Temporal lobe (tissue), 4 donors: ENCODE measurements at places on chromosomes 6 and 20. TPM values are rescaled to one million over a fixed set of nuclear protein-coding genes. Genes with fewer than 3 reads are reported as not detected.

APCDD1L gene
- total RNA-seq = not detected

SCUBE3 gene
- 1.7 TPM for total RNA-seq

ULBP2 gene
- 4.4 TPM for total RNA-seq

KIF13A gene
- total RNA-seq = 14.5 TPM

CARMIL1 gene
- total RNA-seq = 21.1 TPM
